ENCODE measurements at places on chromosomes 2 and 18.
A peak's percentile ranks its signal among the peaks of the same experiment; 100 is the strongest.

DNA sequence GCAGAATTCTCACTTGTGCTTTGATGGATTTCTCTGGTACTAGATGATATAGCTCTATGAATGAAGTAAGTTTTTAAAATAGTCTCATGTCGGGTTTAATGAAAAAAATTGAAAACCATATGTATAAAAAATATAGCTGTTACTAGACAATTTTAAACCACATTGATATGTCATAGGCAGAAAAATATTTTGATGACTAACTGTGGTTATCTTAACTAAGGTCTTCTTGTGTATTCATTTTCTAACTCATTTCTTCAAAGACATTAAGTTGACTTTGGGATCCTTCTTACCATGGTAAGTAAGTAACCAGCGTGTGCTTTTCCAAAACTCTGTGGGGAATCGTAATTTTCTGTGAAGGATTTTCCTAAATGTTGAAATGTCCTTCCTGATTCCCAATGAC, 160.9 kb upstream of the COL3A1 start:
- DNase-seq = no peak

- DNase-seq = peak; percentile 39
These were observed 18.3 kb upstream of the SLC35F6 start for GRCh38 chr2:26745609-26746327.

DNA sequence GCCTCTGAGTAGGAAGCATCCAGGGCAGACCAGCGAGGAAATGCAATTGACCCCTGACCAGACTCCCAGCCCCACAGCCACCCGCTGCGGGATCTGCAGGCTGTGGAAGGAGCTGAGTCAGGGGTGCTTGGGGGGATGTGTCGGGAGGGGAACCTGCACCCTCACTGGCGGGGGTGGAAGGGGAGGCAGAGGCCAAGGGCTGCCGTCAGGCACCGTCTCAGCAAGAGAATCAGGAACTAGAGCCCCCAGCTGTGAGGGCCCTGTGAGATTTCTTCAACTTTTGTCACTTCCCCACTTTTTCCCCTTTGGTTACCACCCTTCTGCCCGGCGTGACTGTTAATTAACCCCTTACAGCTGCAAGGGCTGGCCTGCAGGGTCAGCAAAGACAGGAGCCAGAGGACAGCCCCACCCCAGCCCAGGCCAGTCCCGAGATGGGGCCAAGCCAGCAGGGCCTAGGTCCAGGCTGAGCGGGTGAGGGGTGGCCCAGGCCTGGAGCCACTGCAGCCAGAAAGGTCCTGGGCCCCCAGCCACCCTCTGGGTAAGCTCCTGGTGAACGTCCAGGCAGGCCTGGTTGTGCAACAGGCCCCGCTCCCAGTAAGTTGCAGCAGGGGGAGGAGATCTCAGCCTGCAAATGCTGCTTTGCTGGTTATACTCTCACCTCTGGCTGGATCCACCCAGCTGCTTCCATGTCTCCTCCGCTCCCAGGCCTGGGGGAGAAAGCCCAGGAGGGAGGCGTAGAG, 147.0 kb upstream of the ID2 start:
- DNase-seq = no peak

- DNase-seq = no peak
These were observed 98.0 kb upstream of the ITGA6 start for GRCh38 chr2:172329416-172329773.

DNA sequence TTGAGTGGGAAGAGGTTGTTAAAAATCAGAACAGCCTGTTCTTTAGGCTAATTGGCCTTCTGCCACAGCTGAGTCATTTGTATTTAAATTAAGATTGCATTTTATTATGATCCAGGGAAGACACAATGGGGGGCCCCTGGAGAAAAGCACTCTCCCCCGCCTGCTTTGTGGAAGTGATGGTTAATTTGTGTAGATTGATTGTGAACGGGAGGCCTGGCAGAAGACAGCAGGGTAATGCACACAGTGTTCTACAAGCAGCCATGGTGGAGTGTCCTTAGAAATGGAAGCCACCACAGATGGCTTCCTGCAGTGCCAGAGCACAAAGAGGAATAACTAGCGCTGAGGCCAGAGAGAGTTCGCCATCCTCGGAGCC, 19.6 kb downstream of the RAMP1 start:
- DNase-seq = no peak

DNA sequence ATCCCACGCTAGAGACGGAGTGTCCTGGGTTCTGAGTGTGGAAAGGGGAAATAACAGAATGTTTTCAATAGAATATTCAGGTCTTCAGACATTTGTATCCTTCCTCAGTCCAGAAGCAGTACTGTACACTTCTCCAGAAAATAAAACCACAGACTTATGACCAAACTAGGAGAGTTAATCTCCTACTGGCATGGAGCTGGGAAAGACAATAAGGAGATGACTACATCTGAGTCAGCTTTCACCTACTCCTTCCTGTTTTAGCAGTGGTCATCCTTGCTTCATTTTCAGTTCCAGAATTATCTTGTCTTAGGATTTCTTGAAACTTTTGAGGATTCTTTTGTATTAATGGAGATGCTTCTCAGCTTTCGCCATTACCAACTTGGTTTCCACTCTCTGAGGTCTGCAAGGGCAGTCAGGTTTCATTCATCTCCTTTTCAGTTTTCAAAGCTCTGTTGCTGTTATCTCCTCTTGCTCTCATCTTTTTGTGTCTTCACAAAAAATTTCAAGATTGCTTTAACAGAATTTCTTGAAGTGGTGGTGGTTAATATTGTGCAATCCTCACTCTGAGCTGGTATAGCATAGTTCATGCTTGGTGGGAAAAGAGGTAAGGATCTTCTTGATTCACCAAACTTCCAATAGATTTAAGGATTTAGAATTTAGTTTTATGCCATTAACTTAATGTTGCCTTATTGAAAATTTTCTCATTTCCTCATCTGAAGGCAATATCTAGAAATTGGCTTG, 23.7 kb upstream of the NR4A2 start:
- no peak for DNase-seq

DNA sequence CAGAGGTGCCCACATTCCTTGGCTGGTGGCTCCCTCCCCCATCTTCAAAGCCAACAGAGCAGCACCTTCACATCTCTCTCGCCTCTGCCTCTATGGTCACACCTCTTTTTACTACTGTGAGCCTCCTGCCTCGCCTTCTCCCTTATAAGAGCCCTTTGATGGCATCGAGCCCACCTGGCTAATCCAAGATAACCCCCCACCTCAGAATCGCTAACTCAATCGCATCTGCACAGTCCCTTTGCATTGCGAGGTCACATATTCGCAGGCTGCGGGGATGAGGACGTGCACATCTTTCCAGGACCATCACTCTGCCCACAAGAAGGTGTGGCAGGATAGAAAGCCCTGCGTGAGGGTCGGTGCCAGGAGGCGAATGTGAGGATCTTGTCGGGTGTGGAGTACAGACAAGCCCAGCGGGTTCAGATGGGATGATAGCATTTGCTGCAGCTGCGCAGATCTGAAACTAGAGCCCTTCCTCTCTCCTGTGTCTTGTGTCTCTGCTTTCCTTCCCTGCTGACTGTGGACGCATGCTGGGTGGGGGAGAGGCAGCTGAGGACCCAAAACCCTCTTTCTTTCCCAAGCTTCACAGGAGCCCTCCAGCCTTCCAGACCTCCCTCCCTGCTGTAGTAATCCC, 148.3 kb upstream of the HDAC4 start:
- no peak for DNase-seq

GRCh38 chr2:6452702-6453481, 412.8 kb downstream of the CMPK2 start:
- no peak for DNase-seq

DNA sequence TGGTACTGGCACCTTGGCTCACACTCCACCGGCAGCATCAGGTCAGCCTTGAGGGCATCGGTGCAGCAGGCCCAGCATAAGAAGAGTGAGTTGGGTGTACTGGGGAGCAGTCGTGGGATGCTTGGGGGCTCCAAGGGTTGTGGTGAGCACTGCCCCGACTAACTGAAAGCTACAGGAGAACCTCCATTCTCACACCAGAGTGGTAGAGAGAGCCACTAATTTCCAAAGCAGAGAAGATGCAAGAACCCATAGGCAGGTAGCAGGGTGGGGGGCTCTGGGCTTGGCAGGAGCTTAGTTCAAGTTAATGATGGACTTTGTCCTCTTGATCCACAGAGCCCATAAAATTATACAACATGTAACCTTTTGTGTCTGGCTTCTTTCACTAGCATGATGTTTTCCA, 148.0 kb upstream of the SMAD2 start:
- DNase-seq = no peak

GRCh38 chr18:58005011-58005410, 39.0 kb upstream of the NEDD4L start:
- DNase-seq = no peak

- DNase-seq = peak; percentile 11
These were observed 20.5 kb upstream of the LRPPRC start for GRCh38 chr2:44016282-44016681.

GRCh38 chr2:139631966-139632365, 851.8 kb upstream of the NXPH2 start:
- no peak for DNase-seq

DNA sequence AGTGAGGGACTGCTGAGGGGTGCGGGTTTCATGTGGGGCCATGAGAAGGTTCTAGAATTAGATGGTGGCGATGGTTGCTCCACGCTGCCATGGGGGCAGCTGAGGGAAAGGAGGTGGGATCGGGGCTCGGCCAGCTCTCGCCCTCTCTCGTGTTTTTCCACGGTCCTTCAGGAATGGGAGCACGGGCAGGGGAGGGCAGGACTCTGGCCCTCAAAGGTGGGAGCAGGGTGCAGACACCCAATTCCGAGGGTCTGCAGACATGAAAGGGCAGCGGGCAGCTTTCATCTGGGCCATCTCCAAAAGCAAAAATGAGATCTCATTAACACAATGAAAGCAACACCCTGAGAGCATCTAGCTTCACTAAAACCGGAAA, 53.4 kb upstream of the SALL3 start:
- no peak for DNase-seq

- no peak for DNase-seq
These were observed 36.7 kb upstream of the SPAG16 start for GRCh38 chr2:213247566-213247965.

DNA sequence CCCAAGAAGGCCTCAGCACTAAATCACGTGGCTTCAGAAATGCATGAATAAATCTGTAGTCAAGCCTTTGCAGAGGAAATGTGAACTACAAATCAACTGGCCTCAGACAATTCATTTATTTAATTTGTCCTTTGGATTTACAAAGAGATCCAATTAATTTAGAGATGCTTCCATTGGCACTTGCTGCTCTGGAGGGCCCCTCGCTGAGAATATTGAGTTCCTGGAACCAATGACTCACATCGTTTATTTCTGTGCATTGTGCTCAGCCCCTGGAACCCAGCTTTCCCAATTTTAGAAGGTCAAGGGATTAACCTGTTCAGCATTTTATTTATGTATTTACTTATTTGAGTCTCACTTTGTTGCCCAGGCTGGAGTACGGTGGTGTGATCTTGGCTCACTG, 47.2 kb upstream of the MGAT4A start:
- DNase-seq = no peak

DNA sequence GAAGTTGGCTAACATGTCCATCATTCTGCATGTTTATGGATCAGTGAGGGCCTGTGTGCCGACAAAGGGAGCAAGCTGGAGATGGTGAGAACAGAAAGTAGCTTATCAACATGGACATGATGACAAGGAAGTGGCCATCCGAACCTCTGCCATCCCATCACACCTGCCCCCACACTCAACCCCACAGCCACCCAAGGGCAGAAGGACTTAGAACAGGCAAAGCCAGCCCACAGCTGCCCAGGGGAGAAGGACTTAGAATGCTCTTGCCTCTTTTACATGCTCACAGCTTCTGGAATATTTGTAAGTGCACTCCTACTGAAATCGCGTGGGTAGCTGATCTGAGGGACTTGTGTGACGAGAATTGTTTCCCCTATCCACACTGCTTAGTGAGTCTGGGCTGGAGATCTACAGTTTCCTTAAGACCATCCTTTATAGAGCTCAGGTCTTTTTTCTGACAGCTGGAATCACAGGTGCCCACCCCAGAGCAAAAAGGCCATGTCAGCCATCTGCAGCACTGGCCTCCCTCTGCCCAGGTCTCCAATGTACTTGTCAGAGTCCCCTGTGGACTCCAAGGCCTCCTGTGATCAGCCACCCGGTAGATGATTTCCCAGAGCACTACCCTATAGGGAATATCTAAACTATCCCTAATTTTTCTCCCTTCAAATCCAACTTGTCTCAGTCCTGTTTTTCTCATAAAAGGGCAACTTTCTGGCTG, 154.1 kb downstream of the SMAD7 start:
- DNase-seq = no peak

DNA sequence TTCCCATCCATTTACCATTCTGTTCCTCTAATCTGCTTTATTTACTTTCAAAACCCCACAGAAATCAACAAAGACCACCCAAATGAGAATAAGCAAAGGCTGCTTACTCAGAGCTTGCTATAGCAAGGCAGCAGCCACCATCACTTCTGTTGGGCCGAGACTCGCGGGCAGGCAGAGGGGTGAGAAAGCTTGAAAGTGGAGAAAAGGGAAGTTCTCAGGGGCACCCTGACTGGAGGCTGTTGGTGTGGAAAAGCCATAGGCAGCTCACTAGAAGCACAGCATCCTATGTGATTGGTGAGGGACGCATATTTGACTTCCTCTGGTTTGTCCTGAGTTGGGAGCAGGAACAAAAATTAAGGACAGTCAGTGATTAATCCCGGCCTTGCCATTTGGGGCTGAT, 269.7 kb upstream of the THSD7B start:
- no peak for DNase-seq

- no peak for DNase-seq
These were observed 263.4 kb downstream of the AGAP1 start for GRCh38 chr2:235757212-235757611.

DNA sequence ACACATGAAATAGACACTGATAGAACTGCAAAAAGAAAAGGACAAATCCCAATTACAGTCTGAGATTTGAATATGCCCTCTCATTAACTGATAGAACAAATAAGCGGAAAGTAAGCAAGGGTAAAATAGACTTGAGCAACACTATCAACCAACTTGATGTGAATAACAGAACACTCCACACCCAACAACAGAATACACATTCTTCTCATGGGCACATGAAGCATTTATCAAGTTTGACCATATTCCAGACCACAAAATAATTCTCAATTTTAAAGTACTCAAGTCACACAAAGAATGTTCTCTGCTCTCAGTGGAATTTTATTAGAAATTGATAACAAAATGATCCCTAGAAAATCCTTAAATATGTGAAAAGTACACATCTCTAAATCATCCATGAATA, 19.0 kb downstream of the ETAA1 start:
- no peak for DNase-seq

- DNase-seq = no peak
These were observed 82.3 kb downstream of the ARL4C start for GRCh38 chr2:234414596-234414995.

DNA sequence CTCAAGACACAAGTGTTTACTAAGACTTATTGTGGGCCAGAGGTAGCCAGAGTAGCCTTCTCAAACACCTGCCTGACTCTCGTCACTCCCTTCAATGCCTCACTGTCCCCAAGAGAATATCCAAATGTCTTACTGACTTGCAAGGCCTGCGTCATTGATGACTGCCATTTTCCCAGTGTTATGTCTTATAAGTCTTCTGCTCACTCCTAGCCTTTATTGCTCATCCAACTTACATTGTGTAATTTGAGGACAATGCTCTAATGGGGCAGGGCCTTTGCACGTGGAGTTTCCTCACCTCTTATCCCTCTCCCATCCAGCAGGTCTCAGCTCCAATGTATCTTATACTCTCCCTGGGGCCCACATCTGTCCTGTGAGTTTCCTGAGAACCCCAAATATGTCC, 10.1 kb upstream of the CD226 start:
- no peak for DNase-seq
